MV-4-11 (cell line): ENCODE measurements at places on chromosomes 5 and 9.
A peak's percentile ranks its signal among the peaks of the same experiment; 100 is the strongest.

DNA sequence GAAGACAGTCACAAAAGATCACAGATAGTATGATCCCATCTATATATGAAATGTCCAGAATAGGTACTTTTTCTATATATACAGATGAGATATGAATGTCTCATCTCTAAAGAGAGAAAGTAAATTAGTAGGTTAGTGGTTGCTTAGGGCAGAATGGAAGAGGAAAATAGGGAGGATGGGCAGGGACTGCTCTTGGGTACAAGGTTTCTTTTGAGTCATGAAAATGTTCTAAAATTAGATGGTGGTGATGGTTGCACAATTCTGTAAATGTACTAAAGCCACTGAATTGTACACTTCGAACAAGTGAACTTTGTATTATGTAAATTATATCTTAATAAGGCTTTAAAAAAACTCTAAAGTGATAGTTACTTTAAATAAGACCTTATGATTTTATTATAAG is 59.6 kb upstream of the GRAMD2B start:
- DNase-seq = peak; percentile 91

- no peak for DNase-seq
These were observed 511 bp upstream of the SPDL1 start for GRCh38 chr5:169583101-169583423.

DNA sequence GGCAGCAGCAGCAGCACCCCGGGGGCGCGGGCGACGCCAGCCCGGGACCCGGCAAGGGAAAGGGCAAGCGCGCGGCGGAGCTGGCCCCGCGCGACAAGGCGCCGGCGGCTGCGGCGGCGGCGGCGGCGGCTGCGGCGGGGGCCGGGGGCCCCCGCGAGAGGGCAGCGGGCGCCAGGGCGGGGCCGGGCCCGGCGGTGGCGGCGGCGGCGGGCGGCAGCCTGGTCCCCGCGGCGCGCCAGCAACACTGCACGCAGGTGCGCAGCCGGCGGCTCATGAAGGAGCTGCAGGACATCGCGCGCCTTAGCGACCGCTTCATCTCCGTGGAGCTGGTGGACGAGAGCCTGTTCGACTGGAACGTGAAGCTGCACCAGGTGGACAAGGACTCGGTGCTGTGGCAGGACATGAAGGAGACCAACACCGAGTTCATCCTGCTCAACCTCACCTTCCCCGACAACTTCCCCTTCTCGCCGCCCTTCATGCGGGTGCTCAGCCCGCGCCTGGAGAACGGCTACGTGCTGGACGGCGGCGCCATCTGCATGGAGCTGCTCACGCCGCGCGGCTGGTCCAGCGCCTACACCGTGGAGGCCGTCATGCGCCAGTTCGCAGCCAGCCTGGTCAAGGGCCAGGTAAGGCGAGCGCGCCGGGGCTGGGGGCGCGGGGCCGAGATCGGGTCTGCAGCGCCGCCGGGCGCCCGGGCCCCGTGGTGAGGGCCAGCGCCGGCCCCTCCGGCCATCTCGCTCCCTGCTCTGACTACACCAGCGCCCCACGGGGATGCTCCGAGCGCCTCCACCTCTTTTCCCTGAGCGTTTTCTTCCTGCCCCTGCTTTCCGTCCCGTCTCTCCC is at the start of gene UBE2QL1:
Gene UBE2QL1 (plus strand): TSS at position 238 of the 843 bp plus-strand sequence. CDS start 35 bp downstream, at position 273.
- DNase-seq = no peak

DNA sequence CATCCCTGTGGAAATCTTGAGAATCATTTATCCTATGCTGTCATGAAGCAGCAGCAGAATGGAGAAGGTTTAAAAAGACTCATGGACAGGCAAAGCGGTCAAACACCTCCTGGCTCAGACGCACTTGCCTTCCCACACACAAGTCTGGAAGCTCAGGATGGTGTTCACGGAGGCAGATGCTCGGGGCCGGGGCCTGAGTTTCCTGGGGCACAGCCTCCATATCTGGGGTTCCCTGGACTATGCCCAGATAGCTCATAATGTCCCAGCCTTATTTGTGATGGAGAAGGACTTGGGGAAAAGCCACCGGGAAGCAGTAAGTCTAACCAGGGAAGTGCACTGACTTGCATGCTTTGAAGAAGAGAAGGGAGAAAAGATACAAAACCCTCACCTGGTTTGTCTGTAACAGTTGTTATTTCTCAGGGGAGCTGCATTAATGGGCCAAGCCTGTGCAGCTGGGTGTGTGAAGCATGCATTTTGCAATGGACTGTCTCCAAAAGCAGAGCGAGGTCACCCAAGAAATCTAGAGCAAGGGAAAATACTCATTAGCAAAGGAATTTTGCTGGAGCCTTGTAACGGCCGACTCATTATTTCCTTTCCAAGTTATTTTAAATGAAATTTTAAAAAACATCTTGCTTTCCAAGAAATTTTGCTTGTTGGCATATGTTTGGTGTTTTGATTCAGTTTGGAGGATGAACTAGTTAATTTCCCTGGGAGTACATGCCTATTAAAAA is 3.4 kb downstream of the S1PR3 start:
- DNase-seq = no peak

DNA sequence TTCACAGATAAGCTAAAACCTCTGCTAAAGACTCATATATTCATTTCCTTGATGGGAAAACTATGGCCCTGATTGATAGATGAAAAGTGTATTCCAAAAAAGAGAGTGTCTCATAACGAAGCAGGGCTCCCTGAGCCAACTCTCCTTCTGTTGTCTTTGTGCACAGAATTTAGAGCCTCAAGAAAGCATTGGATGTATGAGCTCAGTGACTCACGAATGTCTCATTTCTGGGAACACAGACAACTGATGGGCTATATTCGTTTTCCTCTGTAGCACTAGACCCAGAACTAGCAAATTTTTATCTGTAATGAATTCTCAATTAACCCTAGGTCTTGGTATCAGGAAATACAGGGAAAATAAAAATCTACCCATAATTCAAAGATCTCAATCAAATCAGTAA is 88.4 kb downstream of the LMNB1 start:
- no peak for DNase-seq

- no peak for DNase-seq
These were observed 6.9 kb upstream of the CTSL start for GRCh38 chr9:87718852-87719612.

- DNase-seq = no peak
These were observed 439.3 kb upstream of the ADAMTS16 start for GRCh38 chr5:4700871-4701270.

DNA sequence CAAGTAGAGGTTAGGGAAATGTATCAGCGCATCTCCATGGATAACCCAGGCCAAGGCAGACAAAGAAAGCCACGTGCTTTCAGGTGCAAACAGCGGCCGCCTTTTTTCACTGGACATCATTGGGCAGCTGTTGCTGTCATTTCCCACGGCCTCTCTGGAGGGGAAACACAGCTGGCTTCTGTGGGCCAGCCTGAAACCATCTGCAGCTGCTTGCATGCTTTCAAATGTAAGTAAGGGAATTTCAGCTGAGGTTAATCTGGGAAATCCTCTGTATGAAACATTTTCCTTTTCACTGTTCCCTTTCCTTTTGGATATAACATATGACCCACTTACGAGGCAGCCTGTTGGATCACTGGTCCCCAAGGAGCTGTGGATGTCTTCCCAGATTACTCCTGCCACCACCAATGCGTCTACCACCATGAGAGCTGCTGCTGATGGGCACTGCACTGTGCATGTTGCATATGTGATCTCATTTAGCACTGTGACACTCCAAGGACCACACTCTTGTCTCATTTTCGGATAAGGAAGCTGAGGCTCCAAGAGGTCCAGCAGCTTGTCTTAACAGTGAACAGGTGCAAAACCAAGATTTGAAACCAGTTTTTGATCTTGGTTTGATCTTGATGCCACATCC is 106.3 kb downstream of the C9orf152 start:
- DNase-seq = no peak

DNA sequence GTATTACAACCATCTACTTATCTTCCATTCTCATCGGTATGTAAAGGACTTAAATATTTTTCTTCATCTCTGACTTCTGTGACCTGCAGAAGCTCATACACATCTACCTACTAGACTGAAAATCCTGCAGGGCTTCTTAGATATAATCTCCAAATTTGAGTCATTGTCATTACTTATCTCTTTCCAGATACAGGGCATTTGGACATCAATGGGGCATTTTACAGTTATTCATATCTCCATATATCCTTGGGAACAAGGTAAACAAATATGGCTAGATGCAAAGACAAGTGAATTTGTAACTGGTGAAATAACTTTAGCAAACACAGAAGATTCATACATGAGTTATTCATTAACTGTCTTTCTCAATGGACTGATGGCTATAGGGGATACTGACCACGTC is 37.7 kb upstream of the IL7R start:
- DNase-seq = no peak

- DNase-seq = no peak
These were observed 54.3 kb upstream of the PTPDC1 start for GRCh38 chr9:94029932-94030317.

GRCh38 chr5:150036513-150036912 is 36.0 kb downstream of the HMGXB3 start:
- no peak for DNase-seq

GRCh38 chr5:112625689-112626438 is 111.8 kb upstream of the APC start:
- no peak for DNase-seq

GRCh38 chr9:133278161-133279114 is 3.4 kb upstream of the ABO start:
- peak; percentile 37 for DNase-seq

GRCh38 chr9:84621811-84622210 is 47.7 kb upstream of the NTRK2 start:
- DNase-seq = no peak

DNA sequence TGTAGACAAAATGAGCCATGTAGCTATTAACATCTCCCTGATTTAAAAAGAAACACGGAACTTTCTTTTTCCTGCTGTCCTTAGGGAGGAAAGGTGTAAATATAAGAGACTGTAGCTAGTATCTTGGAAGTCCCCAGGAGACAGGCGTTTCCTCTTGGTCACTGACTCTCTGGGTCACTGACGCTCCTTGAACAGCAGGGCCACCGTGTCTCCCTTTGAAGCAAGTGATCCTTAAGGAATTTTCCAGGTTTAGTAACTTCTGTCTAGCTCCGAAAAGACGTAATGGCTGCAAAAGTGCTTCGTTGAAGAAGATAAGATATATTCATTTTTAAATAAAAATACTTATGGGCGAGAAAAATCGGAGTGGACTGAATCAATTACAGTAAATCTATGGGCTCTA is 745 bp upstream of the CLTA start:
- DNase-seq = no peak

GRCh38 chr9:137398561-137399468 is 24.1 kb downstream of the EXD3 start:
- DNase-seq = no peak

DNA sequence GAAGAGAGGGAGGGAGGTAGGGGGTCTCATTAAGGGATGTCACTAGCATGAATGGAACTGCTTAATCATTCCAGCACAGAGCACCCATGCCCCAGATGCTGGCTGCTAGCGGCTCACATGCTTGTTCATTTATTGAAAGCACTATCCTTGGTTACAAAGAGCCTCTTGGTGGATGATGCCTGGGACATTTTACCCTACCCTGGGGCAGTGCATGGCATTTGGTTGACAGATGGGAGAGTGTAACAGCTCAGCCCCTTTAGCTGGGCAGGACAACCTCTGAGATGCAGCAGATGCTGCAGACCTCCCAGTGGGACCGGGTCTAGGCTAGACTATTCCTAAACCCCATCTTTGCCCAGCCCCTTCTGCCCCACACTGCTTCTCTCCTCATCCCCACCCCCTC is 46.9 kb upstream of the TCERG1 start:
- DNase-seq = no peak

GRCh38 chr5:93941897-93942296 is 200.5 kb upstream of the POU5F2 start:
- no peak for DNase-seq

- peak; percentile 31 for DNase-seq
These were observed 2.8 kb downstream of the CDH10 start for GRCh38 chr5:24642022-24642421.

DNA sequence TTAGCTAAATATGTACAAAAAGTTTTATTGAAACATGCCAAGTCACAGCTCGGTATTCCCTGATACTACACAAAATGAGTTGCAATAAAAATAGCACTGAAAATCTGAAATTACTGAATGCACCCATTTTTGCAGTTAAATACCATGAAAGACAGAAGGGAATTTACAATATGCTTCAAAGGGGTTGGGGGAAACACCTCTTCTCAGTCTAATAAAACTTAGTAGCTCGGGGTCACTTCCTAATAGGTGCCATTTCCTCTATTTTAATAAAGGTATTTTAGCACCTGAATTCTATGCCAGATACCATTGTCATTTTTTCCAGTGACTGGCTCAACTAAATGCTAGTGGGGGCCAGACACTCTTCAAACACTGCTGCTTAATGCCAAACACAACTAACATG is 204.1 kb upstream of the MEF2C start:
- no peak for DNase-seq
